ENCODE measurements at places on chromosomes 5 and 9.

DNA sequence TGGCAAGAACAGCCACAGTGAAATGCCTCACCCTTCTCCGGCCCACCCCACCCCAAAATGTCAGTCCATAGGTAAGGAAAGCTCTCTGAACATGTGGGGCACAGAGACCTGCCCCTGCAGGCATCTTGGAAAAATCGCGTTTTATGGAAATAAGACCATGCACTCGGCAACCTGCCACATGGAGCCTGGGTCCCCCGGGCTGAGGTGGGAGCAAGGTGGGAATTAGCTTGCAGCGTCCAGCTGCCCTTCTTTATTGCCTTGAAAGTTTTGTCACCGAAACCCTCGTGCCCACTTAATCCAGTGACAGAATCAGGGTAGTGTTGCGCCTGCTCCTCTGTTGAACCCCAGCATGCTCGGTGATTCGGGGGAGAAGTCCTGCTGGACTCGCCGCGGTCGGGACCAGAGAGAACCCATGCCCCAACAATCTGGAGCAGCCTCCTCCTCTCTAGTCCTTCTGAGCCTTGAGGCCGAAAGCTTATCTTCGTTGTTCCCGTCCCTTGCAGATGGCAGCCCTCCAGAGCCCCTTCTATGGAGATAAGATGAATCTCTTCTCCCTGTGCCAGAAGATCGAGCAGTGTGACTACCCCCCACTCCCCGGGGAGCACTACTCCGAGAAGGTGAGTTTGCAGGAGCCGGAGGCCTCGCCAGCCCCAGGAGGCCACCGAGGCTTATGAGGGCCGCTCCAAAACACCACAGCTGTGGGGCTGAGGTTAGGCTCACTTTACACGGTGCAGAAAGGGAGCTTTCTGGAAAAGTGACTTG, 67.9 kb downstream of the PSMB7 start:
- no peak for DNase-seq

DNA sequence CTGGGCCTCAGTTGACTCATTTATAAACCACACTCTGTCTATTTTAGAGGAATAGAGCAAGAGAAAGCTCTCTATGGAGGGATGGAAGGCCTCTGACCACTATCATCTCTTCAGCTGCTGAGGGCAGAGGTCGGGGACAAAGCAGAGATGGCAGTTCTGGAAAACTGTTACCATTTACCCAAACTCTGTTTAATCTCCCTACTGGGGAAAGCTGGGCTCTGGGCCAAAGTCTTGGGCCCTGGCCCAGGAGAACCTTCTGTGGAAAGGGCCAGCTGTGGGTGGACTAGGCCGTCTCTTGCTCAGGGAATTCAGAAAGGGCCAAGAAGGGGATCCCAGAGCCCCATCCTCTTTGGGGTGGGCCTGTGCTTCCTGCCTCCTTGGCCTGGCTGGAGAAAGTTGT, 100.0 kb downstream of the PSD2 start:
- no peak for DNase-seq

- peak; percentile 72 for DNase-seq
Measured at GRCh38 chr5:147822686-147823491, 8.6 kb downstream of the SPINK1 start.

DNA sequence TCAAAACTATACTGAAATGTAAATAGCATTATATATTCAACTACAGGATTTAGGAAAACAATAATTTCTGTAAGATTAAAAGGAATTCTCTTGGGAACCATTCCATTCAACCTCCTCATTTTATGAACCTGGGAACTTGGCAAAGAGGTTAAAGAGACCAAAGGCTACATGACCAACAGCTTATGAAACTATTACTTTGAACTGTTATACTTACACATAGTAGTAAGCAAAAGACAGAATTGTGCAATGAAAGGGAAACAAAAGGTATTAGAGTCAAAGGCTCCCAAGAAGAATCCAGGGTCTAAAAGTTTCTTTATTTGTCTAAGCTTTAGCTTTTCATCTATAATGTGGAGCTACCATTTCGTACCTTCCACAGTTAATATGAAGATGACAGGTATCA, 7.2 kb downstream of the C9orf72 start:
- DNase-seq = no peak

DNA sequence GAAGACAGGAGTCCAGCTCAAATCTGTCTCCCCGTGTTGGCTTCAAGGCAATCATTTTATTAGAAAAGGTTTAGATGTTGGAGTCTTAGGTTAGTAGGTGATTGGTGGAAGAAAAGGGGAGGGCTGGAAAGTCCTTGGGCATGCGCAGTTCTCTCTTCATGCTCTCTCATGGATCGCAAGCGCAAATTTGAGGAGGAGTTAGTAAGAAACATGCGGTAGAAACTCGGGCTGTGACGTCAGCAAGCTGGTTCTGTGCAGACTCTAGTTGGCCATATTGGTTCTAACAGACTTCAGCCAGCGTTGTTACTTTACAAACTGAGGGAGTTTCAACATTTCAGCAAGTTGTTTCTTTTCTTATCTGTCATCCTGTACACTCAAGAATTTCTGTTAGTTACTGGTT, 392.2 kb downstream of the CDK5RAP2 start:
- DNase-seq = no peak

DNA sequence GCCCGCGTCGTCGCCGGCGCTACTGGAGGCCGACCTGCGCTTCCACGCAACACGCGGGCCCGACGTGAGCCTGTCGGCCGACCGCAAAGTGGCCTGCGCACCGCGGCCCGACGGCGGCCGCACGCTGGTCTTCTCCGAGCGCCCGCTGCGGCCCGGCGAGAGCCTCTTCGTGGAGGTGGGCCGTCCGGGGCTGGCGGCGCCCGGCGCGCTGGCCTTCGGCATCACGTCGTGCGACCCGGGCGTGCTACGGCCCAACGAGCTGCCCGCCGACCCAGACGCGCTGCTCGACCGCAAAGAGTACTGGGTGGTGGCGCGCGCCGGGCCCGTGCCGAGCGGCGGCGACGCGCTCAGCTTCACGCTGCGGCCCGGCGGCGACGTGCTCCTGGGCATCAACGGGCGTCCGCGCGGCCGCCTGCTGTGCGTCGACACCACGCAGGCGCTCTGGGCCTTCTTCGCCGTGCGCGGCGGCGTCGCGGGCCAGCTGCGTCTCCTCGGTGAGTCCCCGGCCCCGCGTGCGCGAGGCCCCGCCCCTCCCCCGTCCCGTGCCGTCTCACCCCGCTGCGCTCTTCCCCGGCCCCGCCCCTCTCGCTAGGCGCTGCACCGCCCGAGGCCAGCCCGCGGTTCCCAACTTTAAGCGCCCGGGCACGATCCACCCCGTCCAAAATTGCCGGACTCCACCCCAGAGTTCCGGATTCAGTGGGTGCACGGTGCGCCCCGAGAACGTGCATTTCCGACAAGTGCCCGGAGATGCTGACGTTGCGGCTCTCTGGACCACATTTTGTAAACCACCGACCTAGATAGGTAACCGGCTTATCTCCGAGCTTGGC, 42.8 kb downstream of the NEURL1B start:
- no peak for DNase-seq

GRCh38 chr9:109812818-109813281, 32.9 kb downstream of the PALM2AKAP2 start:
- no peak for DNase-seq

DNA sequence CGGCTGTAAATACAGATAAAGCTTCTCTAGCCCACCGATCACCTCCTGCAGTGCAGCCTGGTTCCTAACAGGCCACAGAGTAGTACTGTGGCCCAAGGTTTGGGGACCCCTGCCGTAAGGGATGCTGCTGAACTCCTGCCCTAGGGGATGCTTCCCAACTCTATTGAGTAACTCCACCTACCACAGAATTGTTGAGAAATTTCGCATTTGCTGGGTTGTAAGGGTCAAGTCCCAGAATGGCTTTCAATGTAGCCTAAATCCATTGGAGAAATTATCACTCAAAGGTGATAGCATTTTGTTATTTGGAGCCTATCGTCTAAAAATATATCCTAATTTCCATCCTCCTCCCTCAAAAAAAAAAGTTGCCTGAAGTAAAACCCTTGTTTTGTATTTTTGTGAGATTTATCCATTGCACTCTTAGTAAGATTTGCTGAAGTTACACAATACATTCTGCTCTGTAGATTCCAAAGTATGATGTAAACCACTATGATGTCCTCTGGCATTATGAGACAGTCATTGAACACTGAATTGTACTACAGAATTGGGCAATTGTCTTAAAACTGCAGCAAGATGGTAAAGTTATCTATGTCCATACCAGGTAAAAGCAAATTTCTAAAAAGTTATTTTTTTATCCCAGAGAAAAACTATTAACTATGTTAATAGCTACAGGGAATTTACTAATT, 14.0 kb downstream of the ACTBL2 start:
- no peak for DNase-seq

DNA sequence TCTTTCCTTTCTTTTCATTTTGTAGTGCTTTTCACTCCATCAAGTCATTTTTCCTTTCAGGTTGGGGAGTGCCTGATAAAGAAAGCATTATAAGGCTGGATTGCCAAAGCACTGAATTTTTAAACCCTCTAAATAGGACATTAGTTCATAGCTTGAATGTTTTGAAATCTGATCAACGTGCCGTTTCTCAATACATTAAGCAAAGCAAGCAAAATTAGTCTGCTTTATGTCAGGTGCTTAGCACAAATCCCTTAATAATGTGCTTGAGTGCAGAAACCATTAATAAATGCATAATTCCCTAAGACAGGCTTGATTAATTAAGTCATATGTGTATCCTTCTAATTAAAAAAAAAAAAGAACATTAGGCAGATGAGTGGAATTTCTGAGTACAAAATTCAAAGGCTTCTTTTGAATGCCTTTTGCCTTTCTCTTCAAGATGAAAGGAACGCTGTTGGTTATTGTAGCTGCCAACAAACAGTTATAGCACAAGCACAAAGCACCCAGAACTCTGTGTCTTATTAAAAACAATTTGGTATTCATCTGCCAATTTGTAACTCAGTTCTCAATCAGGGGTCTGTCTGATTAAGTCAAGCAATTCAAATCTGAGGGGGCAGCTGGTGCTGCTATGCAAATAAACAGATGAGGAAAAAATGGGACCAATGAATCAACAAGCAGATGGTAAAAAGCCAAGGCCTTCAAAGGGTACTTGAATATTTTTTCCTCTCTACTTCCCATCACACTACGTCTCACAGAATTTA, 233.7 kb downstream of the TLE1 start:
- DNase-seq = peak; percentile 6

- no peak for DNase-seq
Measured at GRCh38 chr5:140189977-140190871, 15.2 kb downstream of the CYSTM1 start.

DNA sequence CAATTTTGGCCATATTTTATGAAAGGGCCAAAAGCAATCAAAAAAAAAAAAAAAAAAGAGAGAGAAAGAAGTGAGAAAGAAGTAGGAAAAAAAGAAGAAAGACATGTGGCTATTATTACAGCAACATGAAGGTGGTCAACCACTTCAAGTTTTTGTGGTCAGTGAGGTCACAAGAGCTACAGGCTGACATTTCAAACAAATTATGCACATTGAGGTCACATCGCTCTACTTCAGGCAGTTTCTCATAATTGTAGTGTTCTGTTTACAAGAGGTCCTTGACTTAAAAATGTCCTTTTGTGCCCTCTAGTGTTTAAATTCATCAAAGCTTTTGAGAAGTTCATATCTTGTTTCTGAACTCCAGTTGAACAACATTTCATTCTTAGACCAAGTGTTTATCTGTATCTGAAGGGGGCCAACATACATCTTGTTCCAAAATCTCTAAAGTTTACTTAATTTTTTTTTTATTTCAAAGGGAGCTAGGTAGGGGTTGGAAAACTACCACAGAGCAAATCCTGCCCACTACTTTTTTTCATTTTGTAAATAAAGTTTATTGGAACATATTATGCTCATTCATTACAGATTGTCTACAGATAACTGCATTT, 513.1 kb downstream of the PDE4D start:
- peak; percentile 92 for DNase-seq

GRCh38 chr5:93623153-93623552, 40.1 kb downstream of the NR2F1 start:
- DNase-seq = no peak

DNA sequence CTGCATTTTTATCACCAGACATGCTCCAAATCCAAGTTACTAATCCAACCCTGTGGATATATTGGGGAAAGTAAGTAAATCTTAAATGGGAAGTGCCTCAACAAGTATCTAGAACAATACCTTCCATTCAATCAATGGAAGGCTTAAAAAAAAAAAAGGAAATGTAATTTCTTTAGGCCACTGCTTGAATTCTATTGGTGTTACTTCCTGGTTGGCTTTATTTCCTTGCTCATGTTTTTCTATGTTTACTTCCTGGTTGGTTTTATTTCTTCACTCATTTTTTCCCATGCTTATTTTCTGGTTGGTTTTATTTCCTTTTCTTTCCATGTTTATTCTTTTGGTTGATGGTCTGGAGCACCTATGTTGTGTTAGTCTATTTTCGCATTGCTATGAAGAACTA, 363.9 kb downstream of the KDM4C start:
- no peak for DNase-seq

DNA sequence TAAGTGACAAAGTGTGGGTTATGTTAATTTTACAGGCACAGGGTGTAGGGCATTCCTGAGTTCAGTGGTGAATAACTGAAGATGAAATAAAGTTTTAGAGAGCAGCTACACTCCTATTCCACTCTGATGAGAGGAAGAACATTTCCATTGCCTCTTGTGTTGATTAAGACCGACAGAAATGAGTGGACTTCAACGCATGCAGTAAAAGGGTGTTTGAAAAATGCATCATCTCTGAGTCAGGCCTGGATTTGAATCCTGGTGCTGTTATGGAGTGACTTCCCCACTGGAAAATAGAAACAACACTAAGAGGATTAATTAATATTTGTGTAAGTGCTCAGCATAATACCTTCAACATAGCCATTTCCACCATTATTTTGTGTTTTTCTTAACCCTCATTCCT, 86.3 kb downstream of the PRR16 start:
- no peak for DNase-seq

Measured in astrocyte of the cerebellum (primary cell).